NCI-H226 (cell line): ENCODE measurements at places on chromosomes 6 and 20.

- DNase-seq, result no peak
These were observed 97.5 kb upstream of the RPS6KA2 start for GRCh38 chr6:166724576-166724975.

DNA sequence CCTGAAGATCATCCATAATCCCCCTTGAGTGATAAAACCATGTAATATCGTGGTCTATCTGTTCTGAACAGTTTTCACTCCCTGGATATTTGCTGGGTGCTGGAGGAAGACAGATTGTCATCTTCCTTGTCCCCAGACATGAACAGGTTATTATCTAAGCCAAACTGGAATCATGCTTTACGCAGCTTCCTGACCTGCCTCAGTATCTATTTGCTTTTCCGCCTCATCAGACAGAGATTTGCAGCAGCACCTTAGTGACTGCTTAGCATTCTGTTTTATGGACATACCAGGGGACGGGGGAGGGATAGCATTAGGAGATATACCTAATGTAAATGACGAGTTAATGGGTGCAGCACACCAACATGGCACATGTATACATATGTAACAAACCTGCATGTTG, 124.6 kb downstream of the SLC23A2 start:
- DNase-seq, result no peak

- DNase-seq, result no peak
These were observed 75.1 kb downstream of the CARMIL1 start for GRCh38 chr6:25354078-25354932.

GRCh38 chr20:63082308-63082938, 75.7 kb upstream of the BHLHE23 start:
- peak; percentile 32 for DNase-seq

- DNase-seq, result no peak
These were observed 166.6 kb downstream of the PDSS2 start for GRCh38 chr6:107292715-107293271.

DNA sequence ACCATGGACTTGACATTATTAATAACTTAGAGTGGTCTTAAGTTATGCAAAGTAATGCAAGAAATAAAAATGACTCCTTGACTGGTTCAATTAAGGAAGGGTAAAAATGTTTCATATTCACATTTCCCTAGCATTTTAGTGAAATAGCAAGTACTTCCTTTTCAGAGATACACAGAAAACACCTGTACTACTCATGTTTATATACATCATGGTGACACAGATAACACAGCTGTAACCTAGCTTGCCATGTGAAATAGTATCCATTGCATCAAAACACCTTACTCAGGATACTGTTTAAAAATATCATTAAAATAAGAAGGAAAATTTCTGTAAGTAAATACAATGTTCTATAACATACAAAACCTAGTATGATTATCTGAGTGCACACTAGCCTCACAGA, 102.4 kb downstream of the AHI1 start:
- DNase-seq, result no peak

DNA sequence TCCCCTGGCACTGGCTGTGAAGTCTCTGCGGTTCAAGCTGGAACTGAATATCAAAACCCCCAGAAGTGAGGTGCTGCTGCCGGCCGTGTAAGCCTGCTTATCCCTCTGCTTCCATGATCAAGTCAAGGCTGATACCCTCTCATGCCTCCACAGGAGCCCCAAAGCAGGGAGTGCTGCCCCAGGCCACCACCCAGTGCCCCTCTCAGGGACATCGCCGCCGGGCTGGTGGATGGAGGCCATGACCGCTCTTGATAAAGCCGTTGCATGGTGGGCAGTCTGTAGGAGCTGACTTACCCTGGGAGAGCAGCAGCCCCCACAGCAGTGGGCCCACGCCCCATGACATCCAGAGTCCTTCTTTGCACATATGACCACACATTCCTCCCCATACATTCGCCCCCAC, 162.0 kb upstream of the CST7 start:
- DNase-seq, result no peak

- no peak for DNase-seq
These were observed 186.9 kb downstream of the AIG1 start for GRCh38 chr6:143247586-143247985.

GRCh38 chr20:2693286-2694007, 867 bp downstream of the EBF4 start:
- DNase-seq, result no peak

DNA sequence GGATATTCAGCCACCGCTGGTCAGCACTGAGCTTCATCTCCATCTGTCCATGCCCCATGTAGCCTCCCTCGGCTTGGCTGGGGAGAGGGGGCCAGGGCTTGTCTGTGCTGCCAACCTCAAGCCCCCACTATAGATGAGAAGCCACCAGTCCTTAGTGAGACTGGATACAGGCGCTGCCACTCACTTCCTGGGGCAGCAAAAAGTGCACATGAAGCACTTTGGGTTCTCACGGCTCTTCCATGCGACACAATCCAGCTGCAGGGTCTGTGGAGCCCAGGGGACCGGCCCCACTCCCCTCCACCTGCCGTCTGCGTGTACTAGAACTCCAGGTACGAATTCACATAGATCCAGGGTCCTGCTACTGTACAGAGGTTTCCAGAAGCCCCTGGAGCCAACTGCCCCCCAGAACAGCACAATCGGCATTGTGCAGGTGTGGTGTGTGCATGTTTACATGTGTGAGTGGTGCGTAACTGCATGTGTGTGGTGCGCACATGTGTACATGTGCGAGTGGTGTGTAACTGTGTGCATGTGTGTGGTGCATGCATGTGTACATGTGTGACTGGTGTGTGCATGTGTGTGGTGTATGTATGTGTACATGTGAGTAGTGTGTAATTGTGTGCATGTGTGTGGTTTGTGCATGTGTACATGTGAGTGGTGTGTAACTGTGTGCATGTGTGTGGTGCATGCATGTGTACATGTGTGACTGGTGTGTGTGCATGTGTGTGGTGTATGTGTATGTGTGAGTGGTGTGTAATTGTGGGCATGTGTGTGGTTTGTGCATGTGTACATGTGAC, 4.9 kb downstream of the FRMD1 start:
- DNase-seq, result no peak

- no peak for DNase-seq
These were observed 301.8 kb downstream of the TBC1D32 start for GRCh38 chr6:121032268-121033006.

DNA sequence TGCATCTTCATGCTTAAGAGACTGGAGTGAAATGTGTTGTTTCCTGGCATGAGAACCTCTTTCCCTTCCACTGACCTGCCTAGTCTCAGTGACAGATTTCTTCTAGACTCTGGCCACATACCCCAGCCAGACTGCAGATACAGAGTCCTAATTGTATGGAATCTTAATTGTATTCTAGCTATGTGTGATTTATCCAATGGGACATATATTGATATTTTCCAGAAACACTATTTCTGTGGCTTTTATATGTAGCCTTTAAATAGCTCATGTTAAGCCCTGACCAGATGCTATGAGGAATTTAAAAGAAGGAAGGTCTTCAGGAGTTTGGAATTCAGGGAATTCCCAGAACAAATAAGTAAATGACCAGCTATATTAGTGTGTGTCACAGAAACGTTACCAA, 99.0 kb downstream of the FIG4 start:
- DNase-seq, result peak; percentile 10

DNA sequence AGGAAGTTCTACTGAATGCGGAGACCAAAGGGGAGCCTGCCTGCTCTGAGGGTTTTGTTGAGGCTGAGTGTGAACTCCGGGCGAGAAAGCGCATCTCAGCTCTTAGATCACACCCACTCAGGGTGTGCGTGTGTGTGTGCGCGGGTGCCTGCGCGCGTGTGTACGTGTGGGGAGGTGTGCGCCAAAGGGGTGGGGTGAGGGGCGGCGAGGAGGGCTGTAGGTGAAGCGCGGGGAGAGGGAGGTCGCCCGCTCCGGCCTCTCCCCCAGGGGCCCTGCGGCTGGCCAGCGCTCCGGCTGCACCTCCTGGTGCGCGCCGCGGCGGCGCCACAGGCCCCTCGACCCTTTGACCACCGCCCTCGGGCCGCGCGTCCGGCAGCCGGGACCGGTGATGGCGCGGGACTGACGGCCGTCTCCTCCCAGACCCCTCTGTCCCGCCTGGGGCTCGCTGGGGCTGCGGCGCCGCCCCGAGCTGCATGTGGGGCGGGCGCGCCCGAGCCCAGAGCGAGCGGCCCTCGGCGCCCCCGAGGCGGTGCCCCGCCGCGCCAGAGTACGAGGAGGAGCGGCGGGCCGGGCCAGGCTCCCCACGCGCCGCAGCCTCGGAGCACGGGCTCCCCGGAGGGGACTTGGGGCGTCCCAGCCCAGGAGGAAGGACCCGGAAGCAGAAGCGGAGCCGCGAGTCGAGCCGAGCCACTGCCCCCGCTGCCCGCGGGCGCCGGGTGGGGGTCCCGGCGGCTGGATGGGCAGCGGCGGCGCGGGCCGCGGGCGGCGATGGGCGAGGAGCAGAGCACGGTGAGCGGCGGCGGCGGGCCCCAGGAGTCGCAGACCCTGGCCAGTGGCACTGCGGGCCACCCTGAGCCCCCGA, at the start of gene RNF217:
Gene RNF217 (plus strand): TSS at position 661 of the 862 bp plus-strand sequence. CDS start 108 bp downstream, at position 769.
- peak; percentile 41 for DNase-seq

- DNase-seq, result no peak
These were observed 251.8 kb downstream of the BTBD9 start for GRCh38 chr6:38387971-38388370.

GRCh38 chr20:2544211-2544610, 7.8 kb downstream of the TMC2 start:
- DNase-seq, result no peak

GRCh38 chr6:4774296-4774695, 1.9 kb upstream of the CDYL start:
- no peak for DNase-seq

DNA sequence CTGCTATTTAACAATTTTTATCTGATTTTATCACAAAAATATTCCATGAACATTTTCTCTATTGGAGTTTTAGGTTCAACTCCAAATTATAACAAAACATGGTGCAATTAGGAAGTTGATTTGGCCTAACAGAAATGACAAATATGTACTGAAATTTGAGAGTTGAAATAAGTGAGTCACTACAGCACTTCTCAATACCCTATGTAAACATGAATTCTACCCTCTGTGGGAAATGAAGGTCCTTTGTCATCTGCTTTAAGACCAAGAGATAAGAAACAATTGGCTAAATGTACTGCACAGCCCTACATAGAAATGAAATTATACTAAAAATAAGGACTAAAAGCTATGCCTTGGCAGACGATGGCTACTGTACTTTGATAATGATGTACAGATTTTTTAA, 86.2 kb upstream of the BEND6 start:
- peak; percentile 20 for DNase-seq
